ENCODE measurements at places on chromosomes 12 and 14. TPM values are rescaled to one million over a fixed set of nuclear protein-coding genes. Genes with fewer than 3 reads are reported as not detected.
A peak's percentile ranks its signal among the peaks of the same experiment; 100 is the strongest.

Gene ATG101
- 35.2 TPM for total RNA-seq

- peak; percentile 92 for ATAC-seq
These were observed 15.7 kb downstream of the TBX3 start for GRCh38 chr12:114668151-114668885.

DNA sequence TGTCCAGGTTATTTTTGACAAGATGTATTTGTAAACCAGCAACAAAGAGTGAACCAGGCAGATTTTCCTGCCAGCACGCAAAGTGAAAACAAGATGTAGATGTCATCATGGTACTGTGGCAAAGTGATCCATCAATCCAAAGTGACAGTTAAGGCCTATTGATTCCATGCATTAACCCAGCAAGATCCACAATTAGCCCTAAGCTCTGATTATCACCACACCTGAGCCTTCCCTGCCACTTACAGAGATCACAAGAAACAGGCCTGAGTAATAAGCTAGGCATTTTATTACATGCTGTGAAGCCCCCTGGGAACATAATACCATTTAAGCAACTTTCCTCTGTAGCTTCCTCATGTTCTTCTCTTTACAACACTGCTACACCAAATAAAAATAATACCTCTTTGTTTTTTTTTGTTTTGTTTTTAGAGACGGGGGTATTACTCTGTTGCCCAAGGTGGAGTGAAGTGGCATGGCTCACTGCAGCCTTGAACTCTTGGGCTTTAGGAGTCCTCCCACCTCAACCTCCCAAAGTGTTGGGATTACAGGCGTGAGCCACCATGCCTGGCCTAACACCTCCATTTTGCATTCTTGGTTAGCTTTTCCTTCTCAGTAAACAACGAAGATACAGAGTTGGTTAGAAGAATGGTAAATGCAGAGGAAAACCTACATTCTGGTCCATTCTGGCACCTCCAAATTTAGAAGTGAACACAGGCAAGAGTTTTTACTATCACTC is 85.5 kb downstream of the STON2 start:
- ATAC-seq, result no peak

DNA sequence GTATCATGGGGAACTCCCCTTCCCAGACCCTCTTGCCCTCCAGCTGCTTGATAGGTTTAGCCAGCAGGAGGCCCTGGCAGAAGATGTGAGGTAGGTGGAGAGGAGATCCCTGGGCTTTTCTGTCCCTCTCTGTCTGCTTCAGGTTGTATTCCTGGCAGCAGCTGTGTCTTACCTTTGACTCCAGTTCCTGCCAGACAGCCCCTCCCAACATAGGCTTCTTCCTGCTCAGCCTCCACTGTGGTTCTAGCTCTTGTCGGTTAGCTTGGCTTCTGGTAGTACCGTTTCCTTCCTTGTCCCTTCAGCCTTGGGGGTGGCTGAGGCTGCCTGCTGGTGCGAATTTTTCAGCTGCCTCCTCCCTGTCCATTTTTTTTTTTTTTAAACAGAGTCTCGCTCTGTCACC is 215.7 kb upstream of the CRY1 start:
- no peak for ATAC-seq

- peak; percentile 10 for ATAC-seq
These were observed 493 bp downstream of the HOXC5 start for GRCh38 chr12:54033106-54033979.

- ATAC-seq, result no peak
These were observed 70.7 kb downstream of the RASSF8 start for GRCh38 chr12:26028953-26029735.

Measured in esophagus mucosa (tissue), 1 donor.